Caki2 (cell line): ENCODE measurements at places on chromosomes 4 and X.

- DNase-seq = no peak
Observed at GRCh38 chr4:3369781-3370674, 71.7 kb upstream of the HGFAC start.

DNA sequence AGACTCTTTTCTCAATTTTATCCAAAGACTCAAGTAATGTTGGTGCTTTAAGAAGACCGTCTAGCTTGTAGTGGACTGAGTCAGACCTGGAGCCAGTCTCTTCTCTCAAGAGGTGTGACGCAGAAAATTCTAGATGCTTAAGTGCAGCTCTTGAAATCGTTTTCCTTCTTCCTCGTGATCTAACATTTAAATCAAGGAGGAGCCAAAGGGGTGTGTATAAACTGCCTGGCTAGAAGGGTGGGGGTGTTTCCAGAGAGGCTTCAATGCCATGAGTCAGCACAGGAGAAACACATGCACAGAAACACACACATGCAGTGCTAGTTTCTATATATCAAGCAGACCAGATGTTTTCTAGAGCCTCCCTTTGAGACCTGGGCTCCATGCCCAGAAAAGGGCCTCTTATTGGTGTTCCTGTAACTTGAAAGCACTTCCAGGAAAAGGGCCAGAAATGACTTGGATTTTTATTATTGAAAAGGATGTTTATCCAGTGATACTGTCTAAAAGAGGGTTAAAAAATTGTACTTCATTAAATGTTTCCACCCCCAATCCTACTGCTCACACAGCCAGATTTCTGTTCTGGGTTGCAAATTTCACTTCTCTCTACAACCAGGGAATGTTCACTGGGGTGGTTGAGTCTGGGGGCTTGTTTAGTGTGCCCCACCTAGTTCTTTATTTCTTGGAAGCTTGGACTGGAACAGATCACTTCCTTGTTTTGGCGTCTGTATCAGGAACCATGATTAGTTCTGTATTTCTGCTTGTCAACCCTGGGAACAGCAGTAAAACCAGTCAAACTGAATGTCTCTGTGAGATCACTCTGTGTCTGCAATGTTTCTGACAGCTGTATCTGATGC lies at the start of gene CLIC2:
CLIC2 (minus strand) TSS at position 129 of the 851 bp plus-strand sequence. CDS start 187 bp downstream, outside the sequence.
- no peak for DNase-seq

DNA sequence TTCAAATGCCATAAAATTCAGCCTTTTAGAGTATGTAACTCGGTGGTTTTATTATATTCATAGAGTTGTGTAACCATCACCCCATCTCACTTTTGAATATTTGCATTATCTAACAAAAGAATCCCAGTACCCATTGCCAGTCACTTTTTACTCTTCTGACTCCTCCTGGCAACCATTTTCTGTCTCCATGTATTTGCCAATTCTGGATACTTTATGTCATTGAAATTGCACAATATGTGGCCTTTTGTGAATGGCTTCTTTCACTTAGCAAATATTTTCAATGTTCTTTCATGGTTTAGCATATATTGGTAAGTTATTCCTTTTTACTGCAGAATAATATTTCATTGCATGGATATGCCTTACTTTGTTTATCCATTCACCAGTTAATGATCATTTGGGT lies 79.9 kb downstream of the SLIT2 start:
- DNase-seq = no peak

DNA sequence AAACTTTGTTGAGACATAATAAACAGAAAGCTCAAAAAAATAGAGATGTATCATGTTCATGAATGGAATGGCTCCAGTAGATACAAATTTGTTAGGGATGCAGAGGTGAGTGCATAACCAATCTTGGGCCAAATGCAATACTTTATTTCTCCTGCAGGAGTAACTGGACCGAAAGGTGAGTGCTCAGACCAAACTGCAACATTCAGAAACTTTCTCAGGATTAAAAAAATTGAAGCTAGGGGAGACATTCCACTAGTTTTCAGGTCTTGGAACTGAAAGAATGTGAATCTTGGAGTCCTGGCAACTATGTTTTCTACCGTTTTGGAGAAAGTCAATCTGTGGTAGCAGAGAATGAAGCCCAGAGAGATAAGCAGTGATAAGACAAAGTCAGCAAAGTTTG lies 21.2 kb upstream of the LCORL start:
- no peak for DNase-seq
